ENCODE measurements at places on chromosomes 2 and 18.
A peak's percentile ranks its signal among the peaks of the same experiment; 100 is the strongest.

- no peak for DNase-seq
Measured at GRCh38 chr2:74111380-74111779, 36.3 kb downstream of the BOLA3 start.

DNA sequence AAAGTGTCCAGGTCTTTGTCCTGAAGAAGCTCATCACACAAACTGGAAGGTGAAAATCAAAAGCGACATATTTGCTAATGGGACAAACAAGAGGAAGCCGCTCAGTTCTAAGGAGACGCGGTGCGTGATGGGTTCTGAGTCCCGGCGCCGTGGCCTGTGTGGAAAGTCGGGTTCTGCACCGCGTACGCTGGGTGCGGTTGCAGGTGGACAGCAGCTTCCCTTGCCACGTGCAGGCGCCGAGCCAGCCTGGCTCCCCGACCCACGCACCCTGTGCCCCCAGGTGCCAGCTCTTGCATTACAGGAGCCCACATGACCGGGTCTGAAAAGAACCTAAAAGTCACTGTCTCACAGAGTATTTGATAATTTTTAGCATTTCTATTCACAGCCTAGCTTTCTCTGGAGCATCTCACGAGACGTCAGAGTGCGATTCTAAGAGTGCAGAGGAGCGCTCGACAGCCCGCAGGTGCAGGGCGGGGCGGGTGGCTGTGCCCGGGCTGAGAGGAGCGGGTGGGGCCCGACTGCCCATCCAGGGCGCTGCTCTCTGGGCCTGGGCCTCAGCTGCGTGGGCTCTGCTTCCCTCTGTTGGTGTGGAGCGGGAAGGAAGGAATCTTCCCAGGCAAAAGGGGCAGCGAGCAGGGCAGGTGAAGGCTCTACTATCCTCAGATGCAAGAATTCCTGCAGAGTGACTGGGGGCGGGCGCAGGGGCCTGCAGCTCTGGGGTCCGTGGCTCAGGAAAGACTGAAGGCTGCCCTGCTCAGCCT lies 39.4 kb downstream of the MYT1L start:
- DNase-seq: no peak

- DNase-seq: no peak
Measured at GRCh38 chr2:112891385-112891831, 19.6 kb upstream of the IL37 start.

GRCh38 chr2:43226558-43226954 lies at the start of gene ZFP36L2:
Gene ZFP36L2 (minus strand): TSS chr2:43226606. CDS start chr2:43226315, 291 bp downstream.
- DNase-seq: peak; percentile 96

DNA sequence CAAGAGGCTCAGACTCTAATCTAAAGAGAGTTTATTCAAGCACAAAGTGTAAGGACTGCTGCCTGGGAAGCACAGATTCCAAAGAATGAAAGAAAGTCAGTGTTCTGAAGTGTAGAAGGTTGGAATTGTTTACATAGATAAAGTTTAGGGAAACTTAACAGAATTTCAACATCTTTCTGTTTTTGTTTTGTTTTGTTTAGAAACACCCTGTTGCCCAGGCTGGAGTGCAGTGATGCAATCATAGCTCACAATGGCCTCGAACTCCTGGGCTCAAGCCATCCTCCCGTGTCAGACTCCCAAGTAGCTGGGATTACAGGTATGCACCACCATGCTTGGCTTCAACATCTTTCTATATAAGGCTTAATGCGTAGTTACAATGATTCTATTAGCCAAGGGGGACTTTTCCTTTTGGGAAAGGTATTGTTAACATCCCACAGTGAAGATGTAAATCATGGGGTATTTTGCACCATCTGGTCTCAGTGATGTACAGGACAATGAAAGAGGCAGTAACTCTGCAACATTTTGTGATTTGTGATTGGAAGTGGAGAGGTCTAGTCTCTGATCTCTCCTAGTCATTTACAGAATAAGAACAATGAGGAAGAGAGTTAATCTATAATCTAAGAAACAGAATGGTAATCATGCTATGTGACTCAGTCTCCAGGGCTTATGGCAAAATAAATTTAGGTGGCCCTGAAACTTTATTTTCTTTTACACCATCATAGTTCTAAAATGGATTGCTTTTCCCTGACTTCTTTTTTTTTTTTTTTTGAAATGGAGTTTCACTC lies 45.6 kb upstream of the MSH6 start:
- no peak for DNase-seq

Data from activated CD4-positive, alpha-beta T cell treated with anti-CD3 and anti-CD28 coated beads, Interleukin-2, amount 50 U/mL, for 16 hours (primary cell).